ENCODE measurements at places on chromosomes 4 and X. TPM values are rescaled to one million over a fixed set of nuclear protein-coding genes. Genes with fewer than 3 reads are reported as not detected.

Gene SYTL4
- polyA plus RNA-seq: 7.4 TPM

Gene TMEM175
- 18.8 TPM for polyA plus RNA-seq

Gene CXCL1
- polyA plus RNA-seq: 0.82 TPM

DNA sequence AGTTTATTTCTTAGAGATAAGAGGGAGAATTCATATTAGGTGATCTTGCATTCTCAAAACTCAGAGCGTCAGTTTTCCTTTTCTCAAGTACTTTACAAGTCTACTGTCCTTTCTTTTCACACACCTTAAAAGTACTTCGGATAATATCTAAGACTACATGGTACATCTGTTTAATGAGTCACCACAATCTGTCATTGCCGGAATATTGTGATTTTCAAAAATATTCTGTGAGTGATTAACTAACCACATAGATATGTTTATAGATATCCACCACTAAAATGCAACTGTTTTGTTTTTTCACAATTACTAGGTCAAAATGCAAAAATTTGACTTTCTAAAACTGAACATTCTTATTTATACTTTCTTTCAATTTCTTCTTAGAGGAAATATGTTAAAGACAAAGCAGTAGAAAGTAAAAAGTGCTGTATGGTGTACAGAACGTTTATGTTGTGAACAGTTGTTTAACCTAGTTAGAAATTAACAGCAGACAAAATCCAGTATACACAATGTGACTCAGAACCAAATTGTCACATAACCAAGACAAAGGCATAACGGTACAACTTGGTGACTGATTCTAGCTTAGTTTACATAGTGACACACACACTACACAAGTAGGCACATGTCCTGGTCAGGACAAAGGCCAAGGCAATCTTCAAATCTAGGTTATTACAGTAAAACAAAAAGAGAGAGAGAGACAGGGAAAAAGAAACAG is 482.9 kb downstream of the NAF1 start:
- H3K27me3 ChIP-seq: no peaks in the 10 kb centered on the region
- H3K36me3 ChIP-seq: no peaks in the 10 kb centered on the region
- H3K4me3 ChIP-seq: no peak overlapping the region
- no peak overlapping the region for H3K27ac ChIP-seq

DNA sequence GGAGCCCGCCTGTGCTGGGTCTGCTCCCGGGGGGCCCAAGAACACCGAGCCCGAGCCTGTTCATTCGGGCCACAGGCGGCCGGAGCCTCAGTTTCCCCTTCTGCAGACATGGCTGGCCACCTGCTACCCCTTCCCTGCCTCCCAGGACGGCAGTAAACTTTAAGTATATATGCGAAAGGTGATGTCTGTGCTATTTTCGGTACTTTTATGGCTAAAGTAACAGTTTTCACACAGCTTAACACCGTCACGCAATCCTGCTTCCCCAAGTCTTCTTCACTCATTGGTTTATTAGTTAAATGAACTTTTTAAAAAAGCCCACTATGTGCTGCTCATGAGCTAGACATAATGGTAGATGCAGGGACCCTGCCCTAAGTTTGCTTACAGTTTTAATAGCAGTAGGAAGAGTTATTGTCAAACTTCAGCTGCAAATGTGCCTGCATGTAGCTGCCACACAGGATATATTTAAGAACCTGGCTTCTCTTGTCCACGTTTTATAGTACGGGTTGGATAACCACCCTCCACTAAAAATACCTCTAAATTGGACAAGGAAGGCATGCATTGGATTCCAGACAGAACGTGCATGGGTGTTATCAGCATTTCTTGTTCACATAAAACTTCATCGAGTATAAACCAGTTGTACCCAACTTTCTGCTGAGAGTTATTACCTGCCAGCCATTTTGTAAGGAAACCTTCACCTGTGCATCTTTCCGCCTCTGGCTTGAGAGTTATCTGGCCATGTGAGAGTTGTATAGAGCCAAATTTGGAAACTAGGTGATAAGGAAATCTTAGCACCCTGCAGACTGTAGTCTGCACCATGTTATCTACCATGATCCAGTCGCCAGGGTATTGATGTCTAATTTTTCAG is 741 bp downstream of the ANAPC4 start:
- peaks cover 8% of the 10 kb centered on the region for H3K4me1 ChIP-seq
- H3K4me3 ChIP-seq: peak overlapping the region; percentile 92
- H3K27me3 ChIP-seq: no peaks in the 10 kb centered on the region
- no peak overlapping the region for H3K27ac ChIP-seq
- H3K36me3 ChIP-seq: peaks cover 9% of the 10 kb centered on the region

DNA sequence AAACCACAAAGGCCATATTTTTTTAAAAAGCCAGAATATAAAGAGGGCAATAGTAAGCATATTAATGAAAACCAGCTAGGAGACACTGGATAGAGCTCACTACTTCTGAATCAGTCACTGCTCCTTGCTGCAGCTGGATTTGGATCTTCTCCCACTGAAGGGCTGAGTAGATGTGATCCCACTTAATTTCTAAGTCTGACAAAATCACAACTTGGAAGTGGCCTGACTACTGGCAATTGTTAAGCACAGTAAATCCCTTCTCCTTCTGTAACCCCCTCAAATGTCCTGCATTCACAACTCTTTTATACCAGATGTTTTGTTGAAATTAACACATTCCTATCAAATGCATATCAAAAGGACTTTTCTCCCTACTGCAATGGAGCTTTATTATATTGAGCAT is 72.9 kb downstream of the AMMECR1 start:
- H3K27me3 ChIP-seq: peaks cover 4% of the 10 kb centered on the region
- H3K27ac ChIP-seq: no peak overlapping the region
- H3K4me3 ChIP-seq: no peak overlapping the region
- no peaks in the 10 kb centered on the region for H3K36me3 ChIP-seq

Data from muscle of leg (tissue), 16 donors.